ENCODE measurements at places on chromosomes 2 and 18.

GRCh38 chr2:46735108-46735691 lies 180.4 kb downstream of the MCFD2 start:
- peak; percentile 33 for DNase-seq

DNA sequence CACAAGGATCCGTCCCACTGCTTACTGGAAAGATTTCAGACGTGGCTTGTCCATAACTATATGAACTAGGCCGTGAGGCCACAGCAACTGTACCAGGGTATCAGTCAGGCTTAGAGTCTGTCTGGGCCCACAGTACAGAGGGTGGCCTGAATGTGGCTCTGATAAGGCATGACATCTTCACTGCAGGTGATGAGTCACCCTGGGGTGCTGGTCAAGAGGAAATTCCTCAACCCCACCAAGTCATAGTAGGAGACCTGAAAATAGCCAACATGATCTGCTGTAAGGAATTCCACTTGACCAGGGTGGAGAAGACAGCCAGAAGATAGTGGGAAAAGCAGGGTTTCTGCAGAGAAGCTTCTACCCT lies 107.7 kb downstream of the INHBB start:
- no peak for DNase-seq

GRCh38 chr2:232633413-232634205 lies at the start of gene EFHD1:
Gene EFHD1, plus strand, starts transcription at chr2:232633604. Its CDS starts 101 bp downstream, at chr2:232633705.
- peak; percentile 51 for DNase-seq

DNA sequence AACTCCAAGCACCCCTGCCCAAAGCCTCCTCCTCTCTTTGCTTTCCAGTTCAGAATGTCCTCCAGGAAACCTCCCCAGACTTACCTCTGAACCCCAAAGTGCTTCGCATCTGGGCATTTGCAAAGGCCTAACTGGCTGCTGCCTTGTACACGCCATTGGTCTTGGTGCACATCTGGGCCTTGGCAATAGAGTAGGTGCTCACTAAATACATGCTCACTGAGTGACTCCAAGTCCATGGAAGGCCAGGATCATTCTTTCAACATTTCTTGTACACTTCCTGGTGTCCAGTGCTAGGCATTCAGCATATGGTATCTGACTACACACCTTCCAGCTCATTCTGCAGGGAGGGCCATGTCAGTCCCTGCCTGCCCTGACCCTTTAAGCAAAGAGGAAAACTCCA lies 28.4 kb downstream of the MRPL35 start:
- DNase-seq = no peak

DNA sequence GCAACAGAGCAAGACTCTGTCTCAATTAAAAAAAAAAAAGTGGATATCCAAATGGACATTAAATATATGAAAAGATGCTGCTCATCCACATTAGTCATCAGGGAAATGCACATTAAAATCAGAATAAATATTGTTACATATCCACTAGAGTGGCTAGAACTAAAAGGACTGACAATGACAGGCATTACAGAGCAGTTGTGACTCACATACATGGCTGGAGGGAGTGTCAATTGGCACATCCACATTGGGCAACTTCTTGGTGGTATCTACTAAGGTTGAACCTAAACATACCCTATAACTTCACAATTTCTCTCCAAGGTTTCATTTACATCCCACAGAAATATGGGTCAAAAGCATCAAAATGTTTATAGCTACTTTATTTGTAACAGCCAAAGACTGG lies 14.0 kb upstream of the DNER start:
- DNase-seq = no peak

- no peak for DNase-seq
These were observed 45.6 kb upstream of the ZNF532 start for GRCh38 chr18:58819051-58819450.

- no peak for DNase-seq
These were observed 43.0 kb downstream of the KLHL29 start for GRCh38 chr2:23427976-23428375.

- DNase-seq = no peak
These were observed 21.8 kb upstream of the GLS start for GRCh38 chr2:190858817-190859216.
